ENCODE measurements at places on chromosomes 4 and X.
A peak's percentile ranks its signal among the peaks of the same experiment; 100 is the strongest.

DNA sequence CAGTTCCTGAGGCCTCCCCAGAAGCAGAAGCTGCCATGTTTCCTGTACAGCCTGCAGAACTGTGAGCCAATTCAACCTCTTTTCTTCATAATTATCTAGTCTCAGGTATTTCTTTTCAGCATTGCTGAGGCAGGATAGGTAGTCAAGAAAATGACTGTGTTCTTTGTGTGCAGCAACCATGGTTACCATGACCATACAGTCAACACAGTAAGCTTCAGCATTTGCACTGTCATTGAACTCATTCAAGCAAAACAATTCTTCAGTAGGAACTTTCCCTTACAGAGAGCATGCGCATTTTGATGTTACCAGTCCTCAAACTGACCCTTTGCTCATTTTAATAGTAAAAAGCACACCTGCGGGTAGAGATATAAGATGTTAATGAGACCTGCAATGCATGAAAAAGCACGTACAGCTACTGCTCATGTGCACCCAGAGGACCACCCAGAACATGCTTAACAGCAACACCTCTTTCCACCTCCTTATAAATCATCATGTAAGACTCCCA is 180.8 kb downstream of the PRKX start:
- DNase-seq, result no peak

GRCh38 chrX:139766545-139766983 is 58.6 kb upstream of the MCF2 start:
- no peak for DNase-seq

DNA sequence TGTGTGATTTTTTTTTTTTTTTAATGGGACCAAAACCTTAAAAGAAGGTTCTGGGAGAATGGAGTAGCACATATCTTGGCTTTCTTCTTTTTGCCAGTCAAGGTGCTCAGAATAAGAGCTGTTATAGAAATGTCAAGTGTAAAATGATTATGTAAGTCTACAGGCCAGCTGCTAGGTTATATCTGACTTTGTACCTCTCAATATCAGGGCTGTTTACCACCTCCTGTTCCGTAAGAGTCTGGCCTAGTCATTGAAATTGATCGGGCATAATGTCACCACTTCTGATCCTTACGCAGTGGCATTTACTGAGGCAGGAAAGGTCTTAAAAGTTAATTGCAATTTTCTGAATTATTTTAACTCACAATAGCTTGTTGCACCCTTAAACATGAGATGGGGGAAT is 41.1 kb downstream of the LIMCH1 start:
- no peak for DNase-seq

DNA sequence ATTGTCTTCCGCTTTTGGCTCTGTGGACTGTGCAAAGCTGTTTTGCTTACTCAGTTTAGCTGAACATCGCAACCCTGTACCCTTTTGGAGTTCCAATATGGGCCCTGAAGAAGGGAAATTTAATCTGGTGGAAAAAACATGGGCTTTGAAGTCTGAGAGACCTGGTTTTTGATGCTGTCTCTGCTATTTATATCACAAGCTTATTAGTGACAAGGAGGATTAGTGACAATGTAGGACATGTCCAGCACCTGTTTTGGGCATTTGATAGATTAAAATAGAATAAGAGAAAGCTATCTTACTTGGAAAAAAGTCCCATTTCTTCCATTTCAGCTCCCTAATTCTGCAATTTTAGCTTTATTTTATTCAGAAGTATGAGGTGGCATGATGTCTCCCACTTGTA is 417.3 kb downstream of the SPRY1 start:
- no peak for DNase-seq

DNA sequence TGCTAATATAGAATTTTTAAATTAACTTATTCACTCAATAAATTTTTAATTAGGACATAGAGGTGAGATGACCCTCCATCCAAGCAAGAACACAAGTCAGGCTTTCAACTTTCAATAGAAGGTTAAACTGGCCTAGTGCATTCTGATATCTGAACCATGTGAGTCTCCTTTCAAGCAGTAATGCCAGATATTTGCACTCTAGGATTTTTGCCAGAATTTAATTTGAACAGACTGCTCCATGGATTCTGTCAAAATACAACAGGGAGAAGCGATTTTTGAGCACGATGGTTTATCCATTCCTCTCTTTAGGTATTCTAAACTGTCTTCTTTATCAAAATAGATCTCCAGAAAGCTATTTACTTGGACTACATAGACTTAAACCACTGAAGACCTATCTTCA is 72.0 kb upstream of the DCLK2 start:
- no peak for DNase-seq

DNA sequence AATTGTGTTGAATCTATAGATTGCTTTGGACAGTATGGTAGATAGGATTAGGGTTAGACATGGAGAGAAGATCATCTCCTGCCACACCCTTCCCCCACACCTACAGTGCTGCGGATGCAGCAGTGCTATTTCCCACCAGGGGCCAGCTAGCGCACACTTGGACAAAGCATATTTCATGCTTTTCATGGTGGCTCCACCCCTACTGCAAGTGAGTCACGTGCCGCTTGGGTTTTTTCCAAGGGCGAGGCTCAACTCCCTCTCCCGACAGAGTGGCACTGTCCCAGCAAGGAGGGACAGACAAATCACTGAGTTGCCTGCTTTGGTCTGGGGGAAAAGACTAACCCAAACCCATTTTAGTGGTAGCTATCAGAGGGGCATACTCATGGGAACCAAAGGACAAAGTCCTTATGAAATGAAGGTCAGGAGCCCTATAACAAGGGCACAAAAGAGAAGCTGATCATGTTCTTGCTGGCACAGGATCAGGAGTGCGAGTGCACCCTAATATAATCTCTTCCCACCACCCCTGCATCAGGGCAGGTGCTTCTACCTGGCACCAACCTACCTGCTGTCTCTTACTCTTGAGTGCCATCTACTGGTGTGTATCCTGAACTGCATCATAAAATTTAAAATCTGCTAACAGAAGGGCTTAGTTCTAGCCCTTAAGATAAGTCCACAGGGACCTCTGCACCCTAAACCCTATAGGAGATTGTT is 55.1 kb upstream of the PGAM4 start:
- DNase-seq, result peak; percentile 27

DNA sequence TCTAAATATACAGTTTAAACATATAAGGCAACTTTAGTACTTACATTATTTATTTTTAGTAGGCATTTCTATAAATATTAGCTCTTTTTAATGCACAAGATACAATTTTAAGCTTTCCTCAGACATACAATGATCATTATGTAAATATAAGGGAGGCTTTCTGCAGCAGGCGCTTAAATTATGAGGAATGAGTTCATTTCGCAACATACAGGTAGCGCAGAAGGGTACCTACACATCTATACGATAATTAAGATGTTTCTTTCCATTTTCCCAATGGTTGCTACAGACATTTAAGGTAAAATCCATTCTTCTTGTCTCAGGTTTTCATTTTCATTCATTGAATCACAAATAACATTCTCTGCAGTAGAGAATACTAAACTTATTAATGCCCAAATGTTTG is 1.2 kb downstream of the AASDH start:
- no peak for DNase-seq

- DNase-seq, result no peak
Measured at GRCh38 chr4:169220854-169221411, 49.8 kb downstream of the SH3RF1 start.

GRCh38 chr4:163544407-163545038 is 50.0 kb downstream of the TMA16 start:
- DNase-seq, result peak; percentile 53

DNA sequence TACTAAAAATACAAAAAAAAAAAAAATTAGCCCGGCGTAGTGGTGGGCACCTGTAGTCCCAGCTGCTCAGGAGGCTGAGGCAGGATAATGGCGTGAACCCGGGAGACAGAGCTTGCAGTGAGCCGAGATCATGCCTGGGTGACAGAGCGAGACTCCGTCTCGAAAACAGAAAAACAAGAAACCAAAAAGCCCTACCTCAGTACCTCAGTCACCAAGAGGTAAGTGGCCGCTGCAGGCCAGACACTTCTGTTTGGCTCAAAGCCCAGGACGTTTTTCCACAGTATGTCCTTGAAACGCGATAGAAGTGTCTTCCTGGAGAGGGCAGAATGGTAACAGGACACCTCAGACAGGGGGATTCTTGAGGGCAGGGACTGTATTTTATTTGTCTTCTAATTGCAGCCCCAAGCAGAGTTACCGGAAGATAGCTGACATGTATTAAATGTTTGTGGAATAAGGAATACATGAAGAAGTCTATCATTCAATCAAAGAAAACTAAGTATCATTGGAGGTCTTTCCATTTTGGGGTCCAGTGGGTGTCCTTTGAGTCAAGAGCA is 63.6 kb downstream of the CLNK start:
- no peak for DNase-seq

DNA sequence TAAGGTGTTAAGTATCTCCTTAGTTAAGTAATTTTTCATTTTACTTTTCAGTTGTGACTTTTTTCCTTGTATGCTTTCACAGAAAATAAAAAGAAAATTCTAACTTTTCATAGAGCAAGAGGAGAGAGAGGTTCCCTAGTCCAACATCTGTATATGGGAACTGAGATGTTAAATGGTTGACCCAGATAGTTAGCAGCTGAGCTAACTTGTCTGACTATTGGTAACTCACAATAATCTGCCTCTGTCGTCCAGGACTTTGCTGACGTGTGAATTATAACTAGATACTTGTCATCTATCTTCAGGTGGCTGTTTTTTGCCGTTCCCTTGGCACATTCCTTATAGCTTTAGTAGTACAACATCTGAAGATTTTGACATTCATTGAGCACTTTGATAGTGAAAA is 29.9 kb downstream of the TBC1D19 start:
- DNase-seq, result no peak

DNA sequence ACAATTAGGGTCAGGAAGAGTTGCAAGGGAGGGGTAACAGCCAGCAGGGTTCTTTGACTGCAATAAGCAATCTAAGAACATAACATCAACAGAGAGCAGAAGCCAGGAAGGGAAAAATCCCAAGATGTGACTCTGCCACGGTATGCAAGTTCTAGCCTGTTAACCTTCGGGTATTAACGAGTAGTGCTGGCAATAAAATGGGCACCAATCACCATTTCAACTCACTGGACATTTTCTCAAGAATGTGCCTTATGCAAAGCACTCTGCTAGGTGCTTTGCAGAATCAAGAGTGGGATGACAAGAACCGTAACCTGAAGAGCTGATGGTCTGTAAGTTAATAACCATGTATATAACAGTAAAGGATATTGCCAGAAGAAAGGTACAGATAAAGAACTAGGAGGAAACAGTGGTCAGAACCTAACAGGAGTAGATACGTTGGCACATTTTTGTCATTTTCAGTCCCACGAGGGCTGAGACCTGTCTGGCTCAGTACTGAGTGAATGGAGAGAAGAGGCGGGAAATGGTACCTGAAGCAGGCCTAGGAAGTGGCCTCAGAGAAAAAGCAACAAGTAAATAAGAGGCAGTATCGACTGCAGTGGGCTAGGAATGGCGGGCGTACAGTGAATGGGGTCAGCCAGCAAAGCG is 2.7 kb downstream of the ELOVL6 start:
- no peak for DNase-seq

DNA sequence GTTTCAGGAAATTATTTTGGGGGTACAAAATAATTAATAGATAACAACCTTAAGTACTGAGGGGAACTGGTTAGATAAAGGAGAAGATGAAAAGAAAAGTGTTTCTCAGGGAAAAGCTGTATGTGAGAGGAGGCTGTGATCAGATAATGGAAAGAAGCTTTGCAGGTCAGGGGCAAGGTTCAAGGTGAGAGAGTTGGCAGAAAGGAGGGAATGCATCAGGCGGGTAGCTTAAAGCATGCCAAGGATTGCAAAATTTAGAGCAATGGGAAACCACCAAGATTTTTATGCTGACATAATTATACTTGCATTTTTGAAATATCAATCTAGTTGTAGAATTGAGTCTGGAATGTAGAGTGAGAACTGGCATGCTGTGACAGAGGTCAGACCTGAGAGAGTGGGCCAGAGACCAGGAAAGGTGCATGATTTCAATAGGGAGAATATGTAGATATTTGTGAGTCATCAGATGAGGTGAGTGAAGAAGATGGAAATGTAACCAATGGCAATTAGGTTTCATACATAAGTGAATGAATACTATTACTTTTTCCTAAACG is 508.7 kb downstream of the TRIML1 start:
- no peak for DNase-seq
